Hematopoietic multipotent progenitor cell treated with erythropoietin and hydrocortisone succinate and interleukin-3 and kit ligand, for 17 days (in vitro differentiated cells): ENCODE measurements at places on chromosomes 6 and 20.

GRCh38 chr6:109143191-109143590 is 47.9 kb downstream of the CEP57L1 start:
- no peak for DNase-seq

DNA sequence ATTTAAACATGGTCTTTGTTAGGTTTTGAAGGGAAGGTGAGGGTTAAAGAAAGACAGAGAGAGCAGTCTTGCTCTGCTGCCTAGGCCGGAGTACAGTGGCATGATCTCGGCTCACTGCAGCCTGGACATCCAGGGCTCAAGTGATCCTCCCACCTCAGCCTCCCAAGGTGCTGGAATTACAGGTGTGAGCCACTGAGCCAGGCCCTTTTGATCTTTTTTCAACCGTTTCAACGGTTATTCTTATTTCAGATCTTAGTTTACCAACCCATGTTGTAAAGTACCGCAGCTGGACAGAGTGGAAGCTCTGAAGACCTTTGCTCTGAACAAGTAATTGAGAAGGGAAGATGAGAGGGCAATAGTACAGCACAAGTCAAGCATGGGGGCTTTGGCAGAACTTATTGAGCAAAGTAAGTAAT is 1.2 kb upstream of the SRPK1 start:
- DNase-seq, result no peak

DNA sequence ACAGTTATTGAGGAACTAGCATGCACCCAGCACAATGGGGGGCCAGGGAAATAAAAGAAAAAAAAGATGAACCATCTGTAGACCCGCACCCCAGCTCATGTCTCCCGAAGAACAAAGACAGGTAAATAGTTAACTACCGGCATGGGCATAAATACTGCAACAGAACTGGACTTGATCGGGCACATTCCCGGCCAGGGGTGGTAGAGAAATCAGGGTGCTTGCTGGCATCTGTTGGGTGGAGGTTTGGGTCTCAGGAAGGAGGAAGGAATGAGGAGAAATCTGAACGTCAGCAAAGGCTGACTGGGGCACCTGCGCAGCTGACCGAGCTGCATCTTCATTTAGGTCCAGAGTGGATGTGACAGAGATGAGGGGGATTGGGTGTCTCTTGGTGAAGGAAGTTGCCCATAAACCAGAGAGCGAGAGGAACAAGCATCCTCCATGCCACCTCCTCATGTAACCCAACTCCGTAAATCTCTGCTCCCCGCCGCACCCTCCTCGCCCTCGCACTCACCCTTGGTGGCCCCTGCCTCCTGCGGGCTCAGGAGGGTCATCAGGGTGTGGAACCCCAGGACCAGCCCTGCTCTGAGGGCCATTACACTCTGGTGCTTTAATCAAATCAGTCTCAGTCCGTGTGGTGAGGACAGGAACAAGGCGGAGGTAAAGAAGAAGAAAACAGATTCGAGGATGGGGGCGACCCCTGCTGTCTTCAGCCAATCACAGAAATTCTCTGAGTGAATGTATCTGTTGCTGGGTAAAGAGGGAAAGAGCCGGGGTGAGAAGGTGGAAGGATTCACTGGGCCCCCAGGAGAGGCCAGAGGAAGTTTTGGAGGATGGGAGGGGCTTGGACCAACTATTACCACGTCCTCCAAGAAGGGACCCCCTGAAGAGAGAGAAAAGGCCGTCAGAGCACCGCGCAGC is at the start of gene HLA-DOA:
TSS of gene HLA-DOA (minus strand) at position 648 of the 918 bp plus-strand sequence.
- no peak for DNase-seq

- no peak for DNase-seq
Measured at GRCh38 chr6:101458336-101458735, 64.8 kb downstream of the GRIK2 start.

- no peak for DNase-seq
Measured at GRCh38 chr20:36155629-36155971, 1.1 kb downstream of the EPB41L1 start.

DNA sequence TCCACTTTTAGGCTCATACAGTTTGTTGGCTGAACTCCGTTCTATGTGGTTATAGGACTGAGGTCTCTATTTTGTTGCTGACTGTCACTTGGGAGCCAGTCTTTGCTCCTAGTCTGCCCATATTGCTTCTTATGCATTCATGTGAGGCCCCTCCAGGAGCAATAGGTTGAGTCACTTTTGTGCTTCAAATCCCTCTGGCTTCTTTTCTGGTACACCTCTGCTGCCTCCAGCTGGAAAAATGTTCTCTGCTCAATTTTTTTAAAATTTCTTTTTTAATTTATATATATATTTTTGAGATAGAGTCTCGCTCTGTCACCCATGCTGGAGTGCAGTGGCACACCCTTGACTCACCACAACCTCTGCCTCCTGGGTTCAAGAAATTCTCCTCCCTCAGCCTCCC is 42.7 kb upstream of the NOX3 start:
- DNase-seq, result no peak

GRCh38 chr6:126439040-126439439 is 99.1 kb downstream of the CENPW start:
- no peak for DNase-seq

DNA sequence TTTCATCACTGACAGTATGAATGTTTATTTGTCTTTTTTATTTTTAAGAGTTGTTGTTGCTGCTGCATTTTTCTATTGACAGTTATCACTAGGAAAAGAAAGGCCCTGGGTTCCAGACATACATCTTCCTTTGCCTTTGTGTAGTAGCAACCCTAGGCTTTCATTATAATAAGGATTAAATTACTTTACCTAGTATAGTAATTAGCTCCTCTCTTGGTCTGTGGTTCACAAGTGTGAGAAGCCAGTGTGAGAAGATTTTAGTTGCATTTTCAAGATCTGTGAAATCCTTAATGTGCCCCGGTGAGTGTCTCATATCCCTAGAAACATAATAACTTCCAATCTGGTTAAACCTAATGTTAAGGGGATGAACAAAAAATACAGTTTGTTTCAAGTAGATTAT is 799.3 kb upstream of the MAP3K7 start:
- no peak for DNase-seq

DNA sequence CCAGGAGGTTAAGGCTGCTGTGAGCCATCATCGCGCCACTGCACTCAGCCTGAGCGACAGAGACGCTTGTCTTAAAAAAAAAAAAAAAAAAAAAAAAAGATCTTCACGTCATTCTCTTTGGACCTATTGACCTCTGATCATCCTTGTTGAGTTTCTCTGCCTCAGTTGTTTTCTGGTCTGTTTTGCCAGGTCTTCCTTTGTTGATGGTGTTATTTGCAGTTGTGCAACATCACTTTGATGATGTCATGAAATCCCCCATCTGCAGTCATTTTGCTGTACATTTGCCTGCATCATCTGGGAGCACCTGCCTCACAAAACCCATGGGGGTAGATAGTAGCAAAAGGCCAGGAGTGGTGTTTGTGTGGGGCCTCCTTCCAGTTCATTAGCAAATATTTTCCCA is 39.2 kb upstream of the CHMP4B start:
- DNase-seq, result no peak

DNA sequence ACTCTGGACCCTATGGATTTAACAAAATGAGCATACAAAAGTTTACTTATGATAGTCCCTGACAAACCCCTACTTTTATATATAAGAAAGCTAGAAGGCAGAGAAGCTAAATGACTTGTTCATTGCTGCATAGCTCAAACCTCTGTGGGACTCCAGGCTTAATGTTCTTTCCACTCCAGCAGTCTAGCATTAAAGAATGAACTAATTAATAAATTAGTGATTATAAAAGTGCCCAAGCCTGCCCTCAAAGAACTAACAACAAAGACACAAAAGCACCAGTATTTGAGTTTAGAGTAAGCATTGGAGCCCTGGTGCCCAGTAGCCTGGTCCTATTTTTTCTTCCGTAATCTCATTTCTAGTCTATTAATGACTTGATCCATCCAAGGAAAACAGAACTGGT is 59.9 kb downstream of the LAMA4 start:
- DNase-seq, result no peak

DNA sequence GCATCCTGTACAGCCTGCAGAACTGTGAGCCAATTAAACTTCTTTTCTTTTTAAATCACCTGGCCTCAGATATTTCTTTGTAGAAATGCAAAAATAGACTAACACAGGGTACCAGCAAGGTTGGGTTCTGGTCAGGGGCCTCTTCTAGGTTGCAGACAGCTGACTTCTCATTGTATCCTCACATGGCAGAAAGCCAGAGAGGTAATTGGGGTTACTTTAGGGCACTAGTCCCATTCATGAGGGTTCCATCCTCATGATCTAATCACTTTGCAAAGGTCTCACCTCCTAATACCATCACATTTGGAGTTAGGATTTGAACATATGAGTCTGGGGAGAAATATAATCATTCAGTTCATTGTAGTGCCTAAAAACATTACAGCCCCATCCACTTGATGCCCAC is 101.5 kb downstream of the LCA5 start:
- no peak for DNase-seq

DNA sequence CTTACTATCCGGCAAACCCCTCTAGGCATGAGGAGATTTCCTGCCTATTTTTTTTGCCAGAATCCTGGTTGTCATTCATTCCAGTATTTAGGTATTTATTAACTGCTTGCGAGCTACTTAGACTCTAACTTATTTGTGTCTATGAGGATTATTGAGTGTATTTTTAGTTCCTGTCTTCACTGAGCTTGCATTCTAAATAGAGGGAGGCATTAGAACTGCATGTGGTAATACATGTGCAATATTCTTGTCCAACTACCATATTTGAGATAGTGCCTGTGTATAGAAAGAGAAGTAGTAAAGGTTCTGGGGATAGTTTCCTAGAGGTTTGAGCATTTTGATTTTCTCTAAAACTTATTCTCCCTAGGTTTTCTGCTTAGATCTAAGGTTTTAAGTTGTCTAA is 308.9 kb downstream of the EYA4 start:
- DNase-seq, result no peak
